LoVo (cell line): ENCODE measurements at places on chromosomes 6 and 20.

GRCh38 chr6:52116605-52116948 is 29.2 kb upstream of the PKHD1 start:
- DNase-seq: no peak

DNA sequence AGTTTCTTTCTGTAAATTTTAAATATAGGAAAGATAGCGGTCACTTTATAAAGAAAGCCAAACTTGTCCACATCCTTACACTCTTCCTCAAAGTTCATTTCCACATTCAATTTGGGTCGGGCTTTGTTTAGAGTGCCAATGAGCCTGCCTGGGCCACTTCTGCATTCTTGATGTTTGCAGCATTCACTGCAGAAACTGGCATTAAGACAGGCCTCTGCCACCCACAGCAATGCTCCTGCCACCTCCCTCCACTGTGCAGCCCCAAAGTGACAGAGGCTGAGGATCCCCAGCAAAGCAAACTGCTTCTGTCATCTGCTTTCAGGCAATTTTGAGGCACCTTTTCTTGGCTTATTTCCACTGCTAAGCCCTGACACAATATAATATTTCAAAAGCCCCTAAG is 61.2 kb downstream of the TNFAIP3 start:
- DNase-seq: no peak

DNA sequence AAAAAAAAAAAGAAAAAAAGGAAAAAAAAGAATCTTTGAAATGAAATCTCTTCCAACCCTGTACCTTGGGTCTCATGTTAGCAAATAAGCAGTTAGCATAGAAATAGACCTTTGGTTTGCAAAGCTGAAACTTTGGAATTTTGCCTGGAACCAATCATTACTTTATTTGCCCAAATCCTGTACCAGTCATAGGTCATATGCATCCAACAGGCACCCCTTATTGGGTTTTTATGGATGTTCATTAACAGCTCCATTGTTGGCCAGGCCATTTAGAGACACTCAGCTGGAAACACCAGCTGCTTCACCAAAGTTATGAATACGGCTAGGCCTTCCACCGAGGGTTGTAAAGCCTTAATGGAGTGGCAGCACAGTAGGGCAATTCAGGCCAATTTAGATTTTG is 53.0 kb downstream of the ALDH8A1 start:
- DNase-seq: no peak

- DNase-seq: no peak
Measured at GRCh38 chr20:32510120-32510600, 75.0 kb downstream of the NOL4L start.

GRCh38 chr6:156778454-156779205 is 1.5 kb downstream of the ARID1B start:
- peak; percentile 25 for DNase-seq

DNA sequence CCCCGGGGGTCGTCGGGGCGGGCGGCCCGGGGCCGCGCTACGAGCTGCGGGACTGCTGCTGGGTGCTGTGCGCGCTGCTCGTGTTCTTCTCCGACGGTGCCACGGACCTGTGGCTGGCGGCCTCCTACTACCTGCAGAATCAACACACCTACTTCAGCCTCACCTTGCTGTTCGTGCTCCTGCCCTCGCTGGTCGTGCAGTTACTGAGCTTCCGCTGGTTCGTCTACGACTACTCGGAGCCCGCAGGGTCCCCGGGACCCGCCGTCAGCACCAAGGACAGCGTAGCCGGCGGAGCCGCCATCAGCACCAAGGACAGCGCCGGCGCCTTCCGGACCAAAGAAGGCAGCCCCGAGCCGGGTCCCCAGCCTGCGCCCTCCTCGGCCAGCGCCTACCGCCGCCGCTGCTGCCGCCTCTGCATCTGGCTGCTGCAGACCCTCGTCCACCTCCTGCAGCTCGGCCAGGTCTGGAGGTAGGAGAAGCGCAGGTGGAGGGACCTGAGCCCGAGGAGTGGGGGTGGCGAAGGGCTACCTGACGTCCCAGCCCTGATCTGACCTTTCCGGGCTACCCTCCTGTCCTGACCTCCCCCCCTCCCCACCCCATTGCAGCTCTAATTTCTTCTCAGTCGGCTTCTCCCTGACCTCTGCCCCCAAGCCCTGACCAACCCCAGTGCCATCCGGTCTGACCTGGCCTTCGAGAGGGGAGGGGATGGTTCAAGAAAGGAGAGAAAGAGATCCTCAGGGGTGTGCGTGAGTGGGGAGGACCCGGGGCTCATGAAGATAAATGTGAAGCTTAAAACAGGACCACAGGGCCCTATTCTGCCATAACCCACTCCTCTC is 558 bp downstream of the XKR7 start:
- DNase-seq: peak; percentile 62

- DNase-seq: no peak
Measured at GRCh38 chr6:37426945-37427510, 6.0 kb upstream of the CMTR1 start.

- DNase-seq: no peak
Measured at GRCh38 chr6:163019926-163020325, 292.2 kb downstream of the PACRG start.

GRCh38 chr6:153069897-153070296 is 61.2 kb downstream of the RGS17 start:
- DNase-seq: no peak

- no peak for DNase-seq
Measured at GRCh38 chr6:90202156-90202555, 94.5 kb downstream of the BACH2 start.
